Fibroblast of villous mesenchyme (primary cell): ENCODE measurements at places on chromosomes 2 and 18. TPM values are rescaled to one million over a fixed set of nuclear protein-coding genes. Genes with fewer than 3 reads are reported as not detected.

SGPP2 gene
- not detected in 2 replicates for total RNA-seq

CNGA3 gene
- total RNA-seq: not detected in 2 replicates

ITGA6 gene
- 58.0 and 131 TPM in 2 replicates for total RNA-seq

SH3BP4 gene
- total RNA-seq: 92.1 and 115 TPM in 2 replicates

BOLL gene
- not detected in 2 replicates for total RNA-seq

DPP10 gene
- under 0.01 and 0.32 TPM in 2 replicates for total RNA-seq

ZNF892 gene
- 4.2 and 5.6 TPM in 2 replicates for total RNA-seq

GDF7 gene
- 12.1 and 12.2 TPM in 2 replicates for total RNA-seq

SMYD1 gene
- under 0.01 TPM in 1 of 2 replicates, not detected in the other for total RNA-seq
